Uterus (tissue), 4 donors: ENCODE measurements at places on chromosomes 4 and X. TPM values are rescaled to one million over a fixed set of nuclear protein-coding genes. Genes with fewer than 3 reads are reported as not detected.

The DDIT4L gene
- total RNA-seq = 10.2 TPM

The CYP4V2 gene
- 22.5 TPM for total RNA-seq

The KLHL4 gene
- total RNA-seq = 1.5 TPM

The GAR1 gene
- total RNA-seq = 9.2 TPM

The SMIM10L2A gene
- total RNA-seq = 2.8 TPM

The PF4V1 gene
- total RNA-seq = not detected

The ZGRF1 gene
- 34.5 TPM for total RNA-seq

The GYPA gene
- total RNA-seq = not detected

The MAGEC1 gene
- total RNA-seq = not detected

The TGIF2LX gene
- total RNA-seq = not detected

The SOWAHB gene
- total RNA-seq = not detected

The YTHDC1 gene
- total RNA-seq = 96.5 TPM

The DKK2 gene
- total RNA-seq = not detected

The RAB9A gene
- total RNA-seq = 28.7 TPM

The HTN3 gene
- not detected for total RNA-seq

The LONRF3 gene
- 2.5 TPM for total RNA-seq

The BGN gene
- total RNA-seq = 36.8 TPM

The MFAP3L gene
- total RNA-seq = 18.5 TPM

The ADAM29 gene
- total RNA-seq = not detected

The FAT1 gene
- 245 TPM for total RNA-seq

The RIBC1 gene
- total RNA-seq = not detected

The HPF1 gene
- 169 TPM for total RNA-seq

The LINC00632 gene
- total RNA-seq = 38.4 TPM

The SMR3B gene
- total RNA-seq = not detected

The CCDC149 gene
- 104 TPM for total RNA-seq

The UGT2B7 gene
- total RNA-seq = 22.2 TPM

The PPP1R2C gene
- not detected for total RNA-seq

The PPEF1 gene
- total RNA-seq = 0.76 TPM

The PRDX4 gene
- total RNA-seq = 39.7 TPM

The PDLIM5 gene
- total RNA-seq = 571 TPM

The KLF8 gene
- total RNA-seq = 36.8 TPM

The NKX6-1 gene
- not detected for total RNA-seq

The PNMA6A gene
- not detected for total RNA-seq
